IPS DF 19.7 (cell line): ENCODE measurements at places on chromosomes 1 and 21.
A peak's percentile ranks its signal among the peaks of the same experiment; 100 is the strongest.

DNA sequence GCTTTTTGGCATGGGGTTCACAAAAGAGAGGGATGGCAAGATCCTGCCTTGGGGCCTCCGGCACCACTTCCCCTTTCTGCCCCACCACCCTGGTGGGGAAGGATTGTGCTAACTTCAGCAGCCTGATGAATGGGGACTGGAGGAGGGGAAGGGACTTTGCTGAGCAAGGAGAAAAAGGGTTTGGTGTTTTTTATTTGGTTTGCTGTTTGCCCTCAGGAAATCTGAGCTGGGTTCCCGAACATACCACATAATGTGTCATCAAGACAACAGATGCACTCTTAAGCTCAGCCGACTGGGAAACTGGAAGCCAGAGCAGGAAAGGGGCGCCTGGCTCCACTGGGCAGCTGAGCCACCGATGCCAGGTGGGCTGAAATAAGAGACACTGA, 19.8 kb downstream of the OLFML2B start:
- DNase-seq: no peak

DNA sequence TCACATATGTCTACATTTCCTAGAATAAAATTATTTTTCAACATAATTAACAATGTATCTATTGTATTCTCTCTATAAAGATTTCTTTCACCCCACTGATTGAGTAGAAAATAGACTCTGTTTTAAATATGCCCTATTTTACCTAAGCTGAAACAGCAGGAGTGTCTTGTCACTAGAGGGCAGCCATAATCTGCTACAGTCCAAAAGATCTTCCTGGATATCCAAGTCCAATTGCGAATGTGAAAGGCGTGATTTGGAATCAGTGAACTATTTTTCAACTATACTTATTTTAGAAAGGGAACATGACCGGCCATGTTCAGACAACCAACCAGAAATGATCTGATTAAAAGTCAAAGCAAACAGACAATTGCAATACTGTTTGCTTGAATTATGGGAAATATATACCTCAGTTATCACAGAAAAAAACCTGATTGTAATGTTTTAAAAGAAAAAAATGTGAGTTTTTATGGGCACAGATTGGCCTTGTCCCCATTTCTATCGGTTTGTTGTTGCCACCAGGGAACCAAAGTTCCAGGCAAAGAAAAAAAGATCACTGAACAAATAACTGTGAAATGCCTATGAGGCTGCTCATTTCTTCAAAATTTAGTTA, 1211.0 kb upstream of the ADGRL4 start:
- peak; percentile 15 for DNase-seq

GRCh38 chr1:221439747-221440501, 302.0 kb downstream of the DUSP10 start:
- no peak for DNase-seq

DNA sequence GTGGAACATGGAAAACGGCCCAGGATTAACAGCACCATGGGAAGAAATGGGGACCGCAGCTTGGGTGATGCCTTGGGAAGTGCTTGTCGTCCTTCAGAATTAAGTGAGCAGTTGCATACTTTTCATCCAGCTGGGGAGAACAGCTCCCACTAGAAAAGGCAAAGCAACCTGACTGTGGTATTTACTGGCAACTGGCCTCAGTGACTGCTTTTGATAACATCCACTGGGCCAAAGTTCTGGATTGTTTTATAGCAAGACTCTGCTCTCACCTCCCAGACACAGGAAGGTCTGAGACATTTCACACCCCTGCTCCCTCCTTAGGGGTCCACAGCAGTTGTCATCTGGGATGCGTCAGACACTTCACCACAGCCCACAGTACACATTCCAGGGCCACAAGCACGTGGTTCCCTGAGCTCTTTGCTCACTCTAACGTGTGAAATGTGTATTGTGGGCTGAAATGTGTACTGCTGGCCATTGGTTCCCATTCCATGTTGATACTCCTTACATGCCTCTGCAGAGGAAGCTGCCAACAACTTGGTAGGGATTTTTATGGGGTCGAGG, 6.6 kb downstream of the PAPPA2 start:
- DNase-seq: no peak

DNA sequence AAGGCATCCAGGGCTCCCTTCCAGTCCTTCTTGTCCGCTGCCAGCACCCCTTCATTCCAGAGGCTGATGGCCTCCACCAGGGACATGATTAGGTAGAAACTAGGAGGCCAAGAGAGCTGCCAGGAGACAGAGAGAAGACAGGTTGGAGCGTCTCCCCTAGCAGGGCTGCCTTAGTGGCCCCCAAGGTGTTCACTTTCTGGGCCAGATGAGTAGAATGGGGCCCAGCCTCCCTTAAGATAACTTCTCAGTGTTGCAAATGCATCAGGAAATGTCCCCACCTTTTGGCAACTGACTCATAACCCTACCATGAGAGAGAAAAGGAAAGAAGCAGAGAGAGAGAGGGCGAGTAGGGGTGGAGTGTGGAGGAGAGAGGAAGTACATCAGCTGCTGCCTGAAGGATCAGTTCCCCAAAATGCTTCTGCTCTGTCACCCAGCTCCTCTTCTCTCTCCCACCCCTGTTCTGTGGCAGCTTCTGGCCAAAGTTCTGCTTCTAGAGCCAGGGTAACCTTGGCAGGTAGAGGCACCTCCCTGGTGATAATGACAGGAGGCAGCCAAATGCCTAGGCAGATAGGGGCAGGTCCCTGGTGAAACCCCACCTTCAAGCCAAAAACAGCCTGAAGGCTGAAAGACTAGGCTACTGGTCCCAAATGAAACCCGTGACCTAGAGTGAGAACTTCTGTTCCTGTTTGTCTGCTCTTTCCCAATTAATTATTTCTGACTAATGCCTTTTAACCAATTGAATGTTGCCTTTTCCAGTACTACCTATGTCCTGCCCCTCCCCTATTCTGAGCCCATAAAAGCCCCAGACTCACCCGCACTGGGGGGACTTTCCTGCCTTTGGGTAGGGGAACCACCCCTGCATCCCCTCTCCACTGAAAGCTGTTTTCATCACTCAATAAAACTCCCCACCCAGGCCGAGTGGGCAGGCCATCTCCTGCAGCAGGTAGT, at the start of gene NCF2:
Gene NCF2 (minus strand): TSS at position 216 of the 948 bp plus-strand sequence. CDS start 130 bp downstream, at position 86.
- DNase-seq: no peak

DNA sequence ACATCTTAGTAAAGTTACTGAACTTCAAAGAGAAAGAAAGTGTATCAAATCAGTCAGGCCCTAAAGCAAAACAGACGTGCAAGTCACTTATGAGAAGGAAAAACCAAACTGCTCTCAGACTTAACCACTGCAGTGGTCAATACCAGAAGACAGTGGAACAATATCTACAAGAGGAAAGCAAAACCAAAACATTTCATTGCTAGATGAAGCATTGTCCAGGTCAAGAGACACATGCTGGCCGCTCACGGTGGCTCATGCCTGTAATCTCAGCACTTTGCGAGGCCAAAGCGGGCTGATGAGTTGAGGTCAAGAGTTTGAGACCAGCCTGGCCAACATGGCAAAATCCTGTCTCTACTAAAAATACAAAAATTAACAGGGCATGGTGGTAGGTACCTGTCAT, 82.0 kb upstream of the MROH9 start:
- no peak for DNase-seq

GRCh38 chr1:5966543-5967205, 25.6 kb downstream of the NPHP4 start:
- DNase-seq: no peak

DNA sequence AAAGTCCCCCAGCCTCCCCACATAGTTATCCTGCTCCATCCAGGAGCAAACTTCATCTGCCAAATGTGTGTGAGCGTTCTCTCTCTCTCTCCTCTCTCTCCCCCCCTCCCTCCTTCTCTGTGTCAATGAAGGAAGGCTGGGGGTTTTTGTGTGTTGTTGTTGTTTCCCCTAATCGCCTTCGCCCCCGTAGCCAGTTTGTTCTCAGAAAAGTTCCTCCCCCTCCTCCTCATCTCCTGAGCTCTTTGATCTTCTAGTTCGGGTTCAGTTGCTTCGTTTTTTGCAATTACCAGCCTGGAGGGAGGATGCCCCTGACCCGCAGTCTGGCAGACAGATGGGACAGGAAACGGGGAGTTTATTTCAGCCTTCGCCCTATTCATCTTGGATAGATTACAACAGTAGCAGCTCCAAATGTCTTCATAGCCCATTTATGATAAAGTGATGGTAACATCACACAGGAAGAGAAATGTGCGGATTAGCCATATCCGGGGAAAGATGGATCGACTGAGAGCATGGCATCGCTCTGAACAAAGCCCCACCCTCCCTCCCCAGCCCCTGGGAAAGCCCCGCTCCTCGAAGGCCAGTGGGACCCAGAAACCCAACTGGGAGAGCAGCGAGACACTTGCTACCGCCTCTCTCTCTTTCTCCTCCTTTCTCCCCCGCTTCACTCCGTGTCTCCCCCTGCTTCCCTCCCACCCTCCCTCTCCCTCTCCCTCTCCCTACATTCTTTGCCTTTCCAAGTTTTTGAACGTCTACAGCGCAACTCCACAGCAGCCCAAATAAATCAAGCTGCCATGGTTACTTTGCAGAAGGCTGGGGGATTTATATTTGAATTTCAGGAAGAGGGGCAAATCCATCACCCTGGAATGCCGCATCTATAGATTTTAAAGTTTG, 139.7 kb upstream of the ARHGEF16 start:
- no peak for DNase-seq

DNA sequence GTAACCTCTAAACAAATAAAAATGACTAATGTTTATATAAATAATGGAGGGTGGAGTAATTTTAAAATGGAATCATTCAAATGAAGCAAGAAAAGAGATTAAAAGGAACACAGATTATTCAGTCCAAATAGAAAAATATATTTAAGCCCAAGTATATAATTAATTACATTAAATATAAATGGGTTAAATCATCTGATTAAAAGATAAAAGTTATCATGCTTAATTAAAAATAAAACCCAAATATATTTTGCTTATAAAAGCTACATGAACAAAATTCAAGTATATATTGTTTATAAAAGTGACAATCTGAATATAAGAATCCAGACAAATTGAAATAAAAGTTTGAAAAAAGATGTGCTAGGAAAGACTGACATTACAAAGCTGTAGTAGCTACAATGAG, 63.9 kb upstream of the ACTRT2 start:
- no peak for DNase-seq

- no peak for DNase-seq
These were observed 237.5 kb downstream of the HMCN1 start for GRCh38 chr1:185971688-185972087.

GRCh38 chr1:10939654-10940450, 72.6 kb upstream of the TARDBP start:
- DNase-seq: no peak

- no peak for DNase-seq
These were observed 8.6 kb downstream of the H6PD start for GRCh38 chr1:9243066-9243739.

GRCh38 chr1:92563457-92564216, 76.9 kb upstream of the GFI1 start:
- DNase-seq: no peak

GRCh38 chr1:172239901-172240300, 180.6 kb upstream of the C1orf105 start:
- no peak for DNase-seq

DNA sequence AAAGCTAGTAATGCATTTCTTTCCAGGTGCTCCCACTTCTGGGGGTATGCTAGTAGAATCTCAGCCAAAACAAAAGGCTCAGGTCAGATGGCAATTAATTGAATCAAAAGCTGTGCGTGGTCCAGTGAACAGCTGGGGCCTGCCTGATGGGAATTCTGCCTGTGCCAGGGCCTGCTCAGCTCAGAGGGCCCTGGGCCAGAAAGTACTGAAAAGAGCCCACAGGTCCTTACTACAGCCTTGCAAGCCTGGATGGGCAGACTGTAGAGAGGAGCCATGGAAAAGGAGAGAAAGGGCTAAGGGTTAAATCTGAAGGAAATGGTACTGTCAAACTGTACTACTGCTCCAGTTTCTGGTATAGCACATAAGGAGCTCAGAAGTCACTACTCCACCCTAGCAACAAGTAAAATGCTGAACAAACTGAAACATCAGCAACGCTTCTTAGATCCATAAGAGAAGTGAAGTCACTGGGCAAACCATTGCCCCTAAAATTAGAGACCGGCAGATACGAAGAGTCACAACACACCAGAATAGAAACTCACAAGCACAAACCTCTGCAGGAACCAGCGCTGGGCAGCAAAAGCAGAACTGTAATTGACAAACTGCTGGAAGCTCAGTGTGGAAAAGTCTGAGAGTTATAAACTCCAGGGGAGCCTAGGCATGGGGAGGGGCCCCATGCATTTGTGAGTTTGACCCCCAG, 121.1 kb upstream of the SYT6 start:
- DNase-seq: no peak

GRCh38 chr21:35363458-35363857, 314.4 kb upstream of the RUNX1 start:
- DNase-seq: no peak

- DNase-seq: no peak
These were observed 1744.9 kb downstream of the NCAM2 start for GRCh38 chr21:22743085-22743484.

DNA sequence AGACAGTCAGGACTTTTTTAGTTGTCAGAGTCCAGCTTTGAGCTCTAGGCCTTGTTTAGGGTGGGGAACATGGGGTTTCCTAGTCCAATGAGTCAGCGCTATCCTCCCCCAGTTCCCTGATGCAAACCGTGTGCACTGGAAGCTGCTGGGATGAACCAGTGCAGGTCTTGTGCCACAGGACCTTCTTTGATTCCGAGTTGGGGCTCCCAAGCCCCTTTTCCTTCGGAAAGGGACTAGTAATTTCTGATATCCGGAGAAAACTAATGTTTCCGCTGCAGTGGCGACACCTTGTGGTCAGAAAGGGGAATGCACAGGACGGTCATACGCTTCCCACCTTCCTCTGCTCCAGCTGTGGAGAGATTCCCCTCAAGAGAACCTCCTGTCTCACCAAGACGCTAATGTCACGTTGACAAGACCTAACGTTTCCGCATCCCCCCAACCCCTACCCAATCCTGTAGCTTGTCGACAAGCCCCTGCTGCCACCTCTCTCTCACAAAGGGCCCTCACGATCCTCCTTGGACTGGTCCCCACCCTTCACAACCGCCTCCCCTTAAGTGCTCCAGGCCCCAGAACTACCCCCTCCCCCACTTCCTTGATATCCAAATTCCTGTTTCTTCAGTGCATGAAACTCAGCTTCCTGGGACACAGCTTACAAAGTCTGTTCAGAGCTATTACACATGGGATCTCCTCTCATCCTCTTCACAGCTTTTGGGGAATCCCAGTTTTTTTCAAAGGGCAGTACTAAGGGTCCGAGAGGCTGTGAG, 30.9 kb downstream of the GPA33 start:
- no peak for DNase-seq
